ENCODE measurements at places on chromosomes 2 and 18.

GRCh38 chr18:48472610-48473009 lies 63.4 kb upstream of the ZBTB7C start:
- DNase-seq = no peak

GRCh38 chr2:68741805-68742306 lies 7.2 kb downstream of the ARHGAP25 start:
- DNase-seq = no peak

GRCh38 chr18:74902147-74902455 lies 304.4 kb downstream of the ZNF407 start:
- DNase-seq = no peak

GRCh38 chr2:162103443-162104009 lies 29.5 kb upstream of the DPP4 start:
- no peak for DNase-seq

DNA sequence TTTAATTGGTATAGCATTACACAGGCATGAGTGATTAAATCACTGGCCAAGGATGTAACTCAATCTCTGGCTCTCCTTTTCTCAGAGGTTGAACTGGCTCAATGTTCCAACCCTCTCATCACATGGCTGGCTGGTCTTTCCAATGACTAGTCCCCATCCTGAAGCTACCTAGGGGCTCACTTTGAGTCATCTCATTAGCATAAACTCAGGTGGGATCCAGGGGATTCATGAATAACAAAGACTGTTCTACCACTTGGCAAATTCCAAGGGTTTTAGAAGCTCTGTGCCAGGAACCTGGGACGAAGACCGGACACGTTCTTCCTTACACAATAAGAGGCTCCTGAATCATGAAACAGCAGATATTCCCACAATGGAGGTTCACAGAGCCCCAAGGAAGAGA lies 145.0 kb upstream of the SPATS2L start:
- DNase-seq = no peak

DNA sequence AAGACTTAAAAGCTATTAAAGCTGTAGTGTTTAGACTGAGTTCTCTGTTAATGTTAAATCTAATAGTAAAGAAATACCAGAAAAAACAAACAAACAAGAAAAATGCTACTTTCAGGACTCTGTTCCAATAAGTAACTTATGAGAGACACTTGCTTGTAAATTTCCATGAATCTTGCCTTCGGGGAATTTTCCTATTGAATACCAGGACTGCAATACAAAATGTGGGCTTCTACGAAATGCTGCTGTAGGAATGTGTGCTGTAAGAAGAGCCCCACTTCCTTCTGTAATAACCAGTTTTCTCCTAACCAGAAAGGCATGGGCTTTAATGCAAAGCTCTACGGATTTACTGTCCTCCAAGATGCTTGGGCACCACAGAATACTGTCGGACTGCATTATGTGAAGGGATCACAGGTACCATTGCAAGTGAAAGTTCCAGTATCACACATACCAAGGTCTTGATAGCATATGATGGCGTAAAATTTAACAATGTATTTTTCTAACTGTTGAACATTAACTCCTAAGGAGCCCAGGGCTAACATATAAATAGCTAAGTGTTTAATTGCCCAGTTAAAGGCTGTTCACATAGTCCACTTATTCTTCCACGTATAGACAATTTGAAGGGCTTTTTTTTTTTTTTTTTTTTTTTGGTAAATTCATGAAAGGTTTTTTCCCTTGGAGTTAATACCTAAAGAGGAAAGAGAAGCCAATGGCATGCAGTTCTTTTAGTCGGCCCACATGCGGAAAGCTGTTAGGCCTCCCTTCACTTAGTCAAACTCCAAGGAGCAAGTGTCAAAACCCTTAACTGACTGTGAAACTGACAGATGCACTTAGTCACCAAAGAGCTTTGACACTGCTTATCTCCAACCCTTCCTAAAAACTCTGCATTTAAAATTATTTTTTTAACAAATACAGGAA lies 564.0 kb upstream of the POU3F3 start:
- no peak for DNase-seq

DNA sequence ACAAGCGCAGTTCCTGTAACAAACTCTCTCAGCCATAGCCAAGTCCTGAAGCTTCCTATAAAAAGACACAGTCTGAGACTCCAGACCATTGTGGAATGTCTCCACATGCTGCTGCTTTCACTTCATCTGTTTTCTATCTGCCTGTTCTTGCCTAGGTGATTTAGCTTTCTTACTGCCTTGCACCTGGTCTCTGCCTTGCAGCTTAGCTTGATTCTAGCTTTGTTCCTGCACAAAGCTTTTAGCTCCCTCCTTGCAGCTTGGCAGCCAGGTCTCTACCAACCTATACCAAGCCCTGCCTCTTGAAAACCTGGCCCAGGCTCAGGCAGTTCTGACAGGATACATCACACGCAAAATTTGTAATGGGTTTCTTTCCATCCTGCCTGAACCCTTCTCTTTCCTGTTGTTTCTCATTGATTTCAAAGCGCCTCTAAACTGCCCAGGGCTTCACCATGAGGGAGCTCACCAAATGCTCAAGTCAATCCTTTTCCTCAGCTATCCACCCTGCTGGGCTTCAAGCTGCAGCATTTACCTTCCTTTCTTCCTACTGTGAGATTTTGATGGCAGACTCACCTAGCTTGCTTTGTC lies 941.3 kb upstream of the NXPH2 start:
- DNase-seq = no peak

GRCh38 chr18:23077493-23078256 lies 57.6 kb upstream of the CABLES1 start:
- DNase-seq = no peak

DNA sequence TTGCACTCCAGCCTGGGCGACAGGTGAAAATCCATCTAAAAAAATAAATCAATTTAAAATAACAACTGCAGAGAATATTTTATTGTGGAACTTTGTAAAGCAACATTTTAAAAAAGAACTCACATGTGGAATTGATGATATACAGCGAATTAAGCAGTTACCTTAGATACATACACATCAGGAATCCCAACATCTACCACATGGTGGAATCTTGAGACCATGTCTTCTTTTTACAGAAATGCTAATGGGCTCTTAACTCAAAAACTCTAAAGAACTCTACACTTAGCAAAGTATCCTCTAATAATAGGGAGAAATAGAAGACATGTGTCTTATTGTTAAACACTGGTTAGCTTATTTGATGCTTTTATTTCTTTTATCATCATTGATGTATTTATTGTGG lies 373.6 kb downstream of the CDH7 start:
- DNase-seq = no peak

GRCh38 chr2:31725444-31725843 lies 144.7 kb upstream of the SRD5A2 start:
- DNase-seq = no peak

GRCh38 chr2:221388891-221389290 lies 183.2 kb downstream of the EPHA4 start:
- DNase-seq = no peak

DNA sequence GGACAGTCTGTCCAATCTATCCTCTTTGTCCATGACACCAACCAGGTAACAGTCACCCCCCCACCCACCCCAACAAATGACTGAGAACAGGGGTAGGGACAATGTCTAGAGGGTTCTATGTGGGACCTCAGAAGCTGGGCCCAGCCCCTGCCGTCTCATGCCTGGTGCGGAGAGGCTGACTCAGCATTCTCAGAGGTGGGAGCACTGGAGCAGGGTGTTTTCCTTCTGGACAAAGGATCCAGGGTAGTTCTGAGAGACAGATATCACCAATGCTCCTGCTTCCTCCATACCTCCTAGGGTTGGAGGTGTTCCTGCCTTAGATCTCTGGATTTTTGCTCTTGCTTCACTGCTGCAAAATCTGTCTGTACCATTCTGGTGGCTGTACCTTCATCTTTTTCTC lies 33.9 kb upstream of the SP100 start:
- no peak for DNase-seq

GRCh38 chr2:170586571-170587095 lies 128.5 kb upstream of the SP5 start:
- no peak for DNase-seq

DNA sequence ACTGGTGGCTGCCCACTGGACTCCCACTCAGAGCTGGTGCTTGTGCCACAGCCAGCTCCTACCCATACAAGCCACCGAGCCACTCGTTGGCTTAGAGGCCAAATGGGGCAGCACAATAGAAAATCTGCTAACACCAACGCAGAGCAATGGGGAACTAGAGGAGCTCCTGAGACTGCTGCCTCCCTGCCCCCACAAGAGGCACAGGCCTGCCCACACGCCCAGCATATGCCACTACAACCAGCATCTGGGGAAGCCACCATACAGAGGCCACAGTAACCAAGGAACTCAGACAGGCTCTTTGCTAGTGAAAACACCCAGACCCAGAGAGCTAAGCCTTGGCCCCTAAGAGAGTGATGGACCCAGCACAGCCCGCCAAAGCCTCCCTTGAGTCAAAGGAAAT lies 231.2 kb upstream of the RAB6C start:
- DNase-seq = no peak

- DNase-seq = no peak
Observed at GRCh38 chr2:189076572-189076971, 102.4 kb downstream of the COL3A1 start.

GRCh38 chr18:48735080-48735676 lies 196.3 kb downstream of the CTIF start:
- no peak for DNase-seq

GRCh38 chr2:109217362-109218086 lies 88.5 kb downstream of the SH3RF3 start:
- no peak for DNase-seq

GRCh38 chr2:205011031-205011430 lies 465.8 kb downstream of the PARD3B start:
- DNase-seq = no peak

DNA sequence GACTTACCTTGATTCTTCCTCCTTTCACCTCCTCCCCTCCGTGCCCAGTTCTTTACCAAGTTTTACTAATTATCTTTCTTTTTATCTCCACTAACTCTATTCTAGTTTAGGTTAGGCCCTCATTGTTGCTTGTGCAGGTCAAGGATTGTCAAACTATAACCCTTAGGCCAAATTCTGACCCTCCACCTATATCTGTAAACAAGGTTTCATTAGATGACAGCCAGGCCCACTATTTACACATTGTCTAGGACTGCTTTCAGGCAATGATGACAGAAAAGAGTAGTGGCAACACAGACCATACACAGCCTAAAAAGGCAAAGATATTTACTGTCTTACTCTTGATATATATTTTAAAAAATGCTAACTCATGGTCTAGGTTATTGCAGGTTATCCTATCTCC lies 212.0 kb downstream of the RAD51AP2 start:
- DNase-seq = no peak

DNA sequence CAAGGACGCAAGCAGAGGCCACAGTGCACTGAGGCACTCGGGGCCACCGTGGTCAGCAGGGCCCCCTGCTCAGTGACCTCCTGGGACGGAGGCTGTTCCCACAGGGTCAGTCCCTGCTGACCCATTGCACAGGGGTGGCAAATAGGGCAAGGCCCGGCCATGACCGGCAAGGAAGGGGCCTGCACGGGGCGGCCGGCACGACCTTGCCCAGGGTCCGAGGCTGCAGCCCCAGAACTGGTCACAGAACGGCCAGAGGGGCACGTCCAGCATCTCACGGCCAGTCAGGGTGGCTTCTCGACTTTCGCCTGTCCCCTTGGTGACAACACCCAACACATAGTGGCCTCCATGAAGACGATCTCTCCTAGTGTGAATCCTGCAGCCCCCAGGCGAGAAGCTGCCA lies 27.6 kb upstream of the OTOS start:
- DNase-seq = no peak

GRCh38 chr2:173353556-173353955 lies 1.1 kb upstream of the CDCA7 start:
- no peak for DNase-seq

GRCh38 chr18:50814395-50814794 lies 5.4 kb downstream of the MRO start:
- no peak for DNase-seq

DNA sequence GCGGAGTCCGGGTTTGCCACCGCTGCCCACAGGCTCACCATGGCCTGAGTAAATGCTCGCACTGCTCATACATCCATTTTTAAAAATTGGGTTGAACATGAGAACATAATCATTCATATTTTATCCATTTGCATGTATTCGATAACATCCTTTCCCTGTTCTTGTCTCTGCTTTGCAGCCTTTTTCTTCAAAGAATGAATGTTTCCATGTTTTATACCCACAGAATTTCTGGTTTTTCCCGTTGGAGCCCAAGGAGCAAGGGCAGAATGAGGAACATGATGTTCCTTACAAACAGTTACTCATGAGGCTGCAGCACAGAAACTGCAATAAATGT lies 146.5 kb downstream of the CCDC74A start:
- DNase-seq = no peak

DNA sequence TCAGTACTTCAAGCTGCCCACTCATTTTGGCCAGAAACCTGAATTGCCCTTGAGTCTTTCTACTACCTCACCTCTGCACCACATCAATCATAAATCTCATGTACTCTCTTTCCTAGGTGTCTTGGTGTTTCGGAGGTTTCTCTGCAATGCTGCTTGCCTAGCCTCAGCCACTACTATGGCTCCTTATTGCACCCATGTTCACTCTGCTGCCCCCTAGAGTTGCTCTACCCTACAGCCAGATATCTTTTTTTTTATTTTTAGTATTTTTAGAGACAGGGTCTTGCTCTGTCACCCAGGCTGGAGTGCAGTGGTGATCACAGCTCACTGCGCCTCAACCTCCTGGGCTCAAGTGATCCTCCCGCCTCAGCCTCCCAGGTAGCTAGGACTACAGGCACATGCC lies 413.0 kb downstream of the PTPRM start:
- DNase-seq = no peak

DNA sequence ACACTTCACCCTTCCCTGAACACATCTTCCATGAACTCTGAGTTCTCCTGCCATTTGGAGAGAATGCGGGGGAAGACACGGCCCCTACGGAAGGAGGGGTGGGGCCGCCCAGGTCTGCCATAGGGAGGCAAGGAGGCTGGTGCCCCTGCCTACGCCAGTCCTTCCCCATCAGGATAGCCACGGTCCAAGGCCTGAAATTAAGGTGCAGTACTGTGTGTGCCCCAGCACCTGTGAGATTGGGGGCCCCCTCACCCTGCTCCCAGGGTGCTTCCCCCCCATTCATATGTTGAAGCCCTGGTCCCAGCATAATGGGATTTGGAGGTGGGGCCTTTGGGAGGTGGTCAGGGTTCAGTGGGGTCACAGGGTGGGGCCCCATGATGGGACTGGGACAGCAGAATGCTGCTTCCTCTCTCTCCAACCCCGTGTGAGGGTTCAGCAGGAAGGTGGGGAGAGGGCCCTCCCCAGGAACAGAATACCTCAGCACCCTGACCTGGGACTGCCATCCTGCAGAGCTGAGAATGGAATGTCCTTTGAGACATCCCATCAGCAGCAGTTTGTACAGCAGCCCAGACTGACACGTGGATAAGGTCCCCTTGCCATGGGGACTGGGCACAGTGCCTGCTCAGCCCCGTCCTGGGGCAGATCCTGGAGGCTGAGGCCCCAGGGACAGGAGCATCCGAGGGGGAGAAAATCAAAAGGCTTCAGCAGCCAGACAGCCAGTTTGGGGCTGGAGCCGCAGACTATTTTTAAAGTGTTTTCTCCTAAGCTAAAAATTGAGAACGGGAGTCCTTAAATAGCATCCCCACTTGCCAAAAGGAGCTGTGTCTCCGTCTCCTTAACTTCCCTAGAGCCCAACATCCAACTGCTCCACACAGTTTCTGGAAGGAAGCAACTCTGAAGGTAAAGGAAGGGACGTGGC lies 105.1 kb downstream of the NDUFA10 start:
- no peak for DNase-seq

- DNase-seq = no peak
Observed at GRCh38 chr2:213627835-213628460, 343.7 kb downstream of the SPAG16 start.

Data from activated naive CD4-positive, alpha-beta T cell (primary cell).